Activated CD4-positive, alpha-beta T cell treated with anti-CD3 and anti-CD28 coated beads, Interleukin-2, amount 10 ng/mL, durations not matched to agents 24 days and 14 days (primary cell): ENCODE measurements at places on chromosomes 16 and 17. TPM values are rescaled to one million over a fixed set of nuclear protein-coding genes. Genes with fewer than 3 reads are reported as not detected.

GRCh38 chr17:71900621-71901229 is 220.1 kb upstream of the SOX9 start:
- no peak overlapping the region for H3K27ac ChIP-seq
- DNase-seq = no peak
- no peak overlapping the region for H3K4me3 ChIP-seq
- no peaks in the 10 kb centered on the region for H3K27me3 ChIP-seq
- no peaks in the 10 kb centered on the region for H3K4me1 ChIP-seq

The TMED6 gene
- total RNA-seq = 1.6 and 1.7 TPM in 2 replicates

GRCh38 chr16:82630688-82631087 is 3.9 kb downstream of the CDH13 start:
- peaks cover 47% of the 10 kb centered on the region for H3K27me3 ChIP-seq
- H3K4me1 ChIP-seq = peaks cover 8% of the 10 kb centered on the region

The TNFRSF13B gene
- total RNA-seq = not detected in 2 replicates

GRCh38 chr17:250487-251300 is 69.2 kb upstream of the DOC2B start:
- H3K36me3 ChIP-seq = no peaks in the 10 kb centered on the region
- H3K27ac ChIP-seq = no peak overlapping the region
- no peak for DNase-seq
- no peaks in the 10 kb centered on the region for H3K27me3 ChIP-seq

- no peak overlapping the region for H3K27ac ChIP-seq
- H3K27me3 ChIP-seq = no peaks in the 10 kb centered on the region
- H3K4me3 ChIP-seq = no peak overlapping the region
- no peaks in the 10 kb centered on the region for H3K36me3 ChIP-seq
- DNase-seq = no peak
Observed at GRCh38 chr16:87008664-87009063, 308.5 kb downstream of the C16orf95 start.

- no peaks in the 10 kb centered on the region for H3K36me3 ChIP-seq
- no peaks in the 10 kb centered on the region for H3K4me1 ChIP-seq
- H3K27ac ChIP-seq = no peak overlapping the region
- no peak overlapping the region for H3K4me3 ChIP-seq
- no peak for DNase-seq
Observed at GRCh38 chr17:9700136-9700535, 54.8 kb downstream of the USP43 start.

The TEKT5 gene
- total RNA-seq = not detected in 2 replicates

DNA sequence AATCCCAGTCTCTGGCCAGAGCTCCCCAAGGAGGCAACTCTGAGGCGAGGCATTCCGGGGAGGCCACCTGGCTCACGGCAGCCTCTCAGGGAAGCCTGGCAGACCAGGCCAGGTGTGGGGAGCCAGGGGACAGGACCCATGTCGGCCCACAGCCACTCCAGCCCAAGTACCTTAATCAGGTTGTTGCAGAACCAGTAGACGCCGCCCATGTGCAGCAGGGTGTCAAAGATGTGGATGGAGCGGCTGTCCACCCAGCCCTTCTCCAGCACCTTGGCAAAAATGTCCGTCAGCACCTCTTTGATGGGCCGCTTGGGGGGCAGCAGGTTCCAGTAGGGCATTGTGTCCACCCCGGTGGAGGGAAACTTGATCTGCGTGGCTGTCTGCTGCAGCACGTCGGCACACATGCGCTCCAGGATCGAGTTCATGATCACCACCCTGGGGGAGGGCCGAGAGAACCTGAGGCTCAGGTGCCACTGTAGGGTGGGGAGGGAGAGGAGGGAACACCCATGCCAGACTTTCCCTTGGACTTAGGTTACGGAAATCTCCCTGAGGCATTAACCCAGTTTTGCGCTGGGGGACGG is 7.8 kb downstream of the CSF3 start:
- no peak overlapping the region for H3K4me3 ChIP-seq
- H3K27me3 ChIP-seq = no peaks in the 10 kb centered on the region
- H3K27ac ChIP-seq = no peak overlapping the region
- H3K4me1 ChIP-seq = peaks cover 12% of the 10 kb centered on the region

- no peaks in the 10 kb centered on the region for H3K36me3 ChIP-seq
- H3K4me1 ChIP-seq = peaks cover 4% of the 10 kb centered on the region
Observed at GRCh38 chr17:66275651-66276050, 26.8 kb upstream of the PRKCA start.

DNA sequence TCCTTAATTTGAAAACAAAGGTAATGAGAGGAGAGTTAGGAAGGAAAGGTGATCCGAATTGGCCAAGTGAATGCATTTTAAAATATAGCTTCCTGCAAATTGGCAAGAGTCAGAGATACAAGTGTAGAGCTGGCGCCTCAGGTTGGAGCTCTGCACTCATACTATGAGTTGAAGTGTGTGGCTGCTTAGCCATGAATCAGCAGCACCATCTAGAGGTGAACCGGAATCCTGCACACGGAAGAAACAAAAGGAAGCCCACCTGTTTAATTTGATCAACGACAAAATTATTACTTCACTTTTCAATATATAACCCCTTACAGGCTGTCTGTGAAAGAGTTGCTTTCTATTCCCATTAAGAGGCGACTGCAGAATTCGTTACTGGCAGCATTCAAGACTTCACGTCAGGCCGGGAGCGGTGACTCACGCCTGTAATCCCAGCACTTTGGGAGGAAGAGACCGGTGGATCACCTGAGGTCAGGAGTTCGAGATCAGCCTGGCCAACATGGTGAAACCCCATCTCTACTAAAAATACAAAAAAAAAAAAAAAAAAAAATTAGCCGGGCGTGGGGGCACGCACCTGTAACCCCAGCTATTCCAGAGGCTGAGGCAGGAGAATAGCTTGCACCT is 1253.7 kb upstream of the CDH8 start:
- no peaks in the 10 kb centered on the region for H3K4me1 ChIP-seq
- peak; percentile 55 for DNase-seq
- no peak overlapping the region for H3K4me3 ChIP-seq
- H3K27me3 ChIP-seq = no peaks in the 10 kb centered on the region
- no peak overlapping the region for H3K27ac ChIP-seq
- no peaks in the 10 kb centered on the region for H3K36me3 ChIP-seq

The TPSG1 gene
- not detected in 2 replicates for total RNA-seq

The PRSS33 gene
- not detected in 2 replicates for total RNA-seq

The TP53TG3 gene
- total RNA-seq = not detected in 2 replicates

GRCh38 chr17:44757045-44757917 is 1.5 kb upstream of the ADAM11 start:
- peaks cover 27% of the 10 kb centered on the region for H3K27me3 ChIP-seq
- no peaks in the 10 kb centered on the region for H3K36me3 ChIP-seq
- no peak for DNase-seq
- no peak overlapping the region for H3K4me3 ChIP-seq
- no peak overlapping the region for H3K27ac ChIP-seq

The IQCK gene
- total RNA-seq = 1.0 and 2.0 TPM in 2 replicates

The AARS1 gene
- total RNA-seq = 115 and 117 TPM in 2 replicates

The CD300H gene
- not detected in 2 replicates for total RNA-seq

- no peak for DNase-seq
- peaks cover 53% of the 10 kb centered on the region for H3K27me3 ChIP-seq
- H3K36me3 ChIP-seq = no peaks in the 10 kb centered on the region
- H3K27ac ChIP-seq = no peak overlapping the region
Observed at GRCh38 chr17:29007860-29008455, 2.1 kb upstream of the SEZ6 start.

- peaks cover 8% of the 10 kb centered on the region for H3K27me3 ChIP-seq
- no peaks in the 10 kb centered on the region for H3K4me1 ChIP-seq
- no peak overlapping the region for H3K27ac ChIP-seq
- DNase-seq = no peak
Observed at GRCh38 chr17:81523402-81524038, 4.7 kb upstream of the FSCN2 start.

The CTF1 gene
- 0.17 and 0.33 TPM in 2 replicates for total RNA-seq

DNA sequence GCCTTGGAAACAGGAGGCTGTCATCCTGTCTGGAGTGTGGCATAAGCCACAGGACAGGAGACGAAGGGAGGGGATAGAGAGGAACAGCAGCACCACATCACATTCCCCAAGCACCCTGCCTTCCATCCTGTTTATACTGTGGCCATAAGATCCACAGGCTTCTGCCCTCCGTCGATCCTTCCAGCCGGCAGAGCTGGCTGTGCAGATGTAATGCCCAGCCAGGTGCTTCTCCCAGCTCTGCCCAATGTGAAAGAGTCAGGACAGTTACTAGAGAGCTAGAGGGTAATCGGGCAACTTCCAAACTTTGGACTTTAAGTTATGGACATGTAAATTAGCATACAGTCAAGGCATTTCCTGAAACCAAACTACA is 368.4 kb downstream of the SOX9 start:
- no peaks in the 10 kb centered on the region for H3K36me3 ChIP-seq
- H3K4me3 ChIP-seq = no peak overlapping the region
- H3K27ac ChIP-seq = no peak overlapping the region

DNA sequence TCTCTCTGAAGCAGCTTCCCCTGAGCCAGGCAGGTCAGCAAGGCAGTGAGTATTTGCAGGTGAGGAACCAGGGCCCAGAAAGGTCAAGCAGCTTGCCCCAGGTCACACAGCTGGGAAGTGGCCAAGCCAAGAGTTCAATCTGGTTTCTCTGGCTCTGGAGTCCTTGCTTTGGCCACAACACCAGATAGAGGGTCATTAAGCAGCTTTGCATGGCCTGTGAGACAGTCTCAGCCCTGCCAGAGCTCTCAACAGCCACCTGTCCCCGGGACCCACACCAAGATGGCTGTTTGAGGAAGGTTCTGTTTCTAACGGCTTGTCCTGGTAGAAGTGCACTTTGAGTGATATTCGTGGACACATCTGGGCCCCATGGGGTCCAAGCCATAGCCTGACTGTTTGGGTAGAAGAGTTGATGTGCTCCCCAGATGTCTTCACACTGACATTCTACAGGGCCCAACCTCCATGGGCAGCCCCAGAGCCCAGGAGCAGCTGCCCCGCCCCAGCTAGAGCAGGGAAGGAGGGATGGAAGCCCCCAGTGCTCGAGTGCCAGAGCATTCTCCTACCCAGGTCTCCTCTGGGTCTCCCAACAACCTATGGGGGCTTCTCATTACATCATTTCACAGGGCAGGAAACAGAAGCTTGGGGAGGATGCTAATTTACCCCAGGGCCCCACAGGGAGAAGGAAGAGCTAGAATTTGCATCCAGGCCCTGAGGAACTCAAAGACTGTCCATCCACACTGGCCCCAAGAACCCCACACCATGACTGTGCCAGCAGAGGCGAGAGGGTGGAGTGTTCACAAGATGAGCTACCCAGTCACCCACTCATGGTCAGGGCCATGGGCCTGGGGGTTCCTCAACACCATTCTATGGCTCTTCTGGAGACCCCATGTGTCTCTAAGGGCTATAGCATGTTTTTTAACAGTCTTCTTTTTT is 107.3 kb upstream of the CDH5 start:
- H3K4me1 ChIP-seq = no peaks in the 10 kb centered on the region
- no peaks in the 10 kb centered on the region for H3K27me3 ChIP-seq
- no peak overlapping the region for H3K27ac ChIP-seq
- H3K36me3 ChIP-seq = no peaks in the 10 kb centered on the region
- no peak for DNase-seq
- no peak overlapping the region for H3K4me3 ChIP-seq

- H3K4me3 ChIP-seq = no peak overlapping the region
- no peaks in the 10 kb centered on the region for H3K27me3 ChIP-seq
- no peak overlapping the region for H3K27ac ChIP-seq
- DNase-seq = no peak
- no peaks in the 10 kb centered on the region for H3K4me1 ChIP-seq
- no peaks in the 10 kb centered on the region for H3K36me3 ChIP-seq
Observed at GRCh38 chr16:65075877-65076276, 46.0 kb downstream of the CDH11 start.

GRCh38 chr16:85027958-85028684 is 526 bp downstream of the KIAA0513 start:
- peak overlapping the region; percentile 89 for H3K4me3 ChIP-seq
- DNase-seq = no peak
- peaks cover 36% of the 10 kb centered on the region for H3K4me1 ChIP-seq
- H3K27me3 ChIP-seq = peaks cover 1% of the 10 kb centered on the region

DNA sequence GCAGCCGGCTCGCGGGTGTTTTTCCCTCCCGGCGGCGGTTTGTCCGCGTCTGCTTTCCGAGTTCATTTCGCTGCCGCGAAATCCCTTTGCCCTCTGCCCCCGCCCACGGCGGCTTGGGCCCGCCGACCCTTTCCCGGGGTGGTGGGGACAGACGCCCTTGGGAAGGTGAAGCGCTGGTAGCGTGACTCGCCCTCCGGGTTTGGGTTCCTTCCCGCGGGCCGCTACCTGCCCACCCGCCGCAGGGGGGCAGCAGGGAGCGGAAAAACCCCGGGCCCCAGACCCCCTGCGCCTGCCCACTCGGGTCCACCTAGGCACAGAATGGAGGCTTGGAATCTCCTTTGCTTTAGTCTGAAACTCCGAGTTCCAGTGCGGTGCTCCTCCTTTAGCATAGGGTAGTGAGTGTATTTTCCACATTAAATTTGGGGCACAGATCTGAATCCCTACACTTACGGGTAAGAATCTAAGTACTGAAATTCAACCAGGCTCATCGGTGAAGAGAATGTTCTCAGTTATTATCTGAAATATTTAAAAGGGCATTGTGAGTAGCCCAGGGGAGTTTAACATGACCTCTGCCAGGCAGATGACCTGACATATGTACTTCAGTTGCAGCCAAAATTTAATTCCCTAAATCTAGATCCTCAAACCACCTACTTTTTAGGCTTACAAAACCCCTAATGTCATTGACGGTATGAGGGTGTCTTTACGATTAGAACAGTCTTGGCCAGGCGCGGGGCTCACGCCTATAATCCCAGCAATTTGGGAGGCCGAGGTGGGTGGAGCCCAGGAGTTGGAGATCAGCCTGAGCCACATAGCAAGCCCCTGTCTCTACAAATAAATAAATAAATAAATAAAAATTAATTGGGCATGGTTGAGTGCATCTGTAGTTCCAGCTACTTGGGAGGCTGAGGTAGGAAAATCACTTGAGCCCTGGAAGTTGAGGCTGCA is 1.0 kb downstream of the NME2 start:
- peaks cover 30% of the 10 kb centered on the region for H3K4me1 ChIP-seq
- peak overlapping the region; percentile 88 for H3K4me3 ChIP-seq

DNA sequence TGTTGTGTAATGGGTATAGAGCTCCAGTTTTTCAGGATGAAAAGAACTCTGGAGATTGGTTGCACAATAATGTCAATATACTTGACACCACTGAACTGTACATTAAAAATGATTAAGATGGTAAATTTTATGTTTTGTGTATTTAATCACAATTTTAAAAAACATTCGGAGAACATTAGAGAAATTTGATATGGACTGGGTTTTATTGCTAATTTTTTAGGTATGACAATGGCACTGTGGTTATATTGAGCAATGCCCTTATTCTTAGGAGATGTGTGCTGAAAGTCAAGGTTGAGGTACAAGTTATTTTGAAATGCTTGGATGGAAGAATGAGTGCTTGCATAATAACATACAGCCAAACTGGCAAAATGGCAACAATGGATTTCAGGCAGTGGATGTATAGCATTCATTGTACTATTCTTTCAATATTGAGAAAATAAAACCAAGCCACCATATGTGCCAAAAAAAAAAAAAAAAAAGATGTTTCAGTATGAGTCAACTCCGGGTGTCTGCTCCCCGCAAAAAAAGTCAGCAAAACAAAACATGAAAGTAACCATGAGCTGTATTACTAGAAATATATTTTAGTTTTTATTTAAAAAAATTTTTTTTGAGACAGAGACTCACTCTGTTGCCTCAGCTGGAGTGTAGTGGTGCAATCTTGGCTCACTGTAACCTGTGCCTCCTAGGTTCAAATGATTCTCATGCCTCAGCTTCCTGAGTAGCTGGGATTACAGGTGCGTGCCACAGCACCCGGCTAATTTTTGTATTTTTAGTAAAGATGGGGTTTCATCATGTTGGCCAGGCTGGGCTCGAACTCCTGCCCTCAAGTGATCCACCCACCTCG is 19.8 kb downstream of the HOXB1 start:
- H3K4me3 ChIP-seq = peak overlapping the region; percentile 67
- H3K36me3 ChIP-seq = peaks cover 3% of the 10 kb centered on the region
- peaks cover 64% of the 10 kb centered on the region for H3K4me1 ChIP-seq
- DNase-seq = peak; percentile 87
- peak overlapping the region; percentile 88 for H3K27ac ChIP-seq
